ENCODE measurements at places on chromosomes 5 and 9. TPM values are rescaled to one million over a fixed set of nuclear protein-coding genes. Genes with fewer than 3 reads are reported as not detected.

DNA sequence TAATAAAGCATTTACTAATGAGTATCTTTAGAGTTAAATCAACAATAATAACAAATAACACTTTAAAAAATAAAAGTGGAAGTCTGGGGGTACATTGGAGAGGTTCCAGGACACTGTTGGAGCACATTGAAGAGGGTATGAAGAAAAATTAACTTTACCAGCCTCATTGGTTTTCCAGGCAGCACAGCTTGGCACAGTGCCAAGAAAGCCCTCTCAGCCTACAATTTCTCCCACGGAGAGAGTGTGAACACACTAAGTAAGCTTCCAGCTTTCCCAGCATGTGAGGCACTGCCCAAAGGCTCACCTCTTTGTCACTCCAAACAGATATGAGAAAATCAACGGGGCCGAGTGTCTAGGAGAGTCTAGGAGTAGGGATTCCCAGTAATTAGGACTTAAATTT, 1912.8 kb upstream of the NUDT12 start:
- H3K4me1 ChIP-seq, result no peaks in the 10 kb centered on the region
- no peaks in the 10 kb centered on the region for H3K36me3 ChIP-seq
- H3K27ac ChIP-seq, result no peak overlapping the region
- no peaks in the 10 kb centered on the region for H3K27me3 ChIP-seq

- no peak overlapping the region for H3K4me3 ChIP-seq
- no peak overlapping the region for H3K27ac ChIP-seq
Measured at GRCh38 chr9:130414910-130415746, 29.6 kb upstream of the ASS1 start.

- no peak overlapping the region for H3K27ac ChIP-seq
- no peaks in the 10 kb centered on the region for H3K4me1 ChIP-seq
- H3K27me3 ChIP-seq, result no peaks in the 10 kb centered on the region
- no peaks in the 10 kb centered on the region for H3K36me3 ChIP-seq
Measured at GRCh38 chr9:109855540-109855939, 75.5 kb downstream of the PALM2AKAP2 start.

- no peaks in the 10 kb centered on the region for H3K36me3 ChIP-seq
- DNase-seq, result no peak
- H3K27ac ChIP-seq, result no peak overlapping the region
- no peaks in the 10 kb centered on the region for H3K27me3 ChIP-seq
Measured at GRCh38 chr9:107474124-107474523, 15.4 kb downstream of the KLF4 start.

DNA sequence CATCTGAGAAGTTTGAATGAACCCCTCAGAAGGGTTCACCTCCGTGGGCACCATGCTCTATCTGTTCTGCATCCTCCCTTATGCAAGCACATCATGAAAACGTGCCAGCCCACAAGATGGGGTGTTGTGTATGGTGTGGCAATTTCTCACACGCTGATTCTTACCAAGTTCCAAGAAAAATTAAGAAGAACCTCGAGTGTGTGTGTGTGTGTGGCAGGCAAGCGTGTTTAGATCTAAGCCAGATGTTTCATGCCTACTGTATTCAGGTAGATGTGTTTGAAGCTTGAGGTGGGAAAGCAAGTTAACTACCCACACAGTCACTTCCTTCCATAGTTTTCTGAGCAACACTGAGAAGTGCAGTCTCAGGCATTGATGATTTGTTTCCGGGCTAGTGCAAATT, 77.7 kb upstream of the GNA14 start:
- peaks cover 5% of the 10 kb centered on the region for H3K27me3 ChIP-seq
- peak overlapping the region; percentile 32 for H3K27ac ChIP-seq
- no peak for DNase-seq
- H3K4me3 ChIP-seq, result peak overlapping the region; percentile 28
- H3K4me1 ChIP-seq, result peaks cover 14% of the 10 kb centered on the region
- H3K36me3 ChIP-seq, result peaks cover 26% of the 10 kb centered on the region

GRCh38 chr5:54691656-54692055, 174.1 kb downstream of the SNX18 start:
- no peaks in the 10 kb centered on the region for H3K36me3 ChIP-seq
- H3K4me1 ChIP-seq, result no peaks in the 10 kb centered on the region
- no peak overlapping the region for H3K27ac ChIP-seq

- H3K4me1 ChIP-seq, result no peaks in the 10 kb centered on the region
- no peak overlapping the region for H3K27ac ChIP-seq
- no peaks in the 10 kb centered on the region for H3K27me3 ChIP-seq
Measured at GRCh38 chr5:65334077-65334476, 147.6 kb downstream of the ADAMTS6 start.

- peaks cover 6% of the 10 kb centered on the region for H3K27me3 ChIP-seq
- peak; percentile 57 for DNase-seq
- H3K4me3 ChIP-seq, result no peak overlapping the region
- no peaks in the 10 kb centered on the region for H3K36me3 ChIP-seq
- no peaks in the 10 kb centered on the region for H3K4me1 ChIP-seq
Measured at GRCh38 chr9:34430843-34431437, 27.4 kb downstream of the FAM219A start.

DNA sequence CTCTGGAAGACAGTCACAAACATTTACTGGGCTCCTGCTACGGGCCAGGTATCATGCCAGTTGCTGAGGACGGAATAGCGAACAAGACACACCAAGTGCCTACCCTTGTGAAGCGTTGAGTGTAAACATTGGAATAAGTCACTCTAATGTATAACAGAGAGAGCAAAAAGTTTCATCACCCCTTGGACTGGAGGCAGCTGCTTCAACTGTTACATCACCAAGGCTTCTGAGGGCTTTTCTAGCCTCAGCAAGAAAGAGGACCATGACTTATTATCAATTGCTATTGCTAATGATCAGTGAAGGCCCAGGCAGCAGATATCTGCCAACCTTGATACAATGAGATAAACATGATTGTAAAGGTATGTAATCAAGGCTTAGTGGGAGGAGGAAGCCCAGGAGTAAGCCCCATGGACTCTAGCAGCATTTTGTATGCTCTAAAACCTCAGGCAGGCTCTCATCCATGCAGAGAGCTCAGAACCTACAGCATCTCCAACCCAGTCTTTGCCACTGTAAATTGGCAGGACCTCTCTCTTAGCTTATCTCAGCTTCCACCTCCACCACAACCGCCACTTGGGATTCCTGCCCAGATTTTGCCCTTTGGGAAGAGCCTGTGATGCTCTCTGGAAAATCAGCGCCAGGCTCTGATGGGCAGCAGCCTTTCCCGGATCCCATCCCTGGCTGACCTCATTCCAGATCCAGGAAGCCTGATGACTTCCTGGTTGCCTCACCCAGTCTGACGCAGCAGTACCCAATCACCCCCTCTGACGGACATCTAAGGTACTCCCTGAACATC, 54.5 kb downstream of the ADAM19 start:
- H3K27me3 ChIP-seq, result peaks cover 7% of the 10 kb centered on the region
- H3K4me3 ChIP-seq, result peak overlapping the region; percentile 56
- peak overlapping the region; percentile 30 for H3K27ac ChIP-seq
- H3K4me1 ChIP-seq, result peaks cover 8% of the 10 kb centered on the region
- no peak for DNase-seq
- H3K36me3 ChIP-seq, result peaks cover 35% of the 10 kb centered on the region

- no peaks in the 10 kb centered on the region for H3K36me3 ChIP-seq
- no peak overlapping the region for H3K27ac ChIP-seq
- no peak overlapping the region for H3K4me3 ChIP-seq
- peaks cover 2% of the 10 kb centered on the region for H3K4me1 ChIP-seq
Measured at GRCh38 chr9:134600836-134601638, 40.6 kb upstream of the COL5A1 start.

- no peak for DNase-seq
- H3K4me3 ChIP-seq, result no peak overlapping the region
- H3K27ac ChIP-seq, result no peak overlapping the region
- peaks cover 1% of the 10 kb centered on the region for H3K27me3 ChIP-seq
Measured at GRCh38 chr5:68534131-68534940, 318.8 kb downstream of the PIK3R1 start.

DNA sequence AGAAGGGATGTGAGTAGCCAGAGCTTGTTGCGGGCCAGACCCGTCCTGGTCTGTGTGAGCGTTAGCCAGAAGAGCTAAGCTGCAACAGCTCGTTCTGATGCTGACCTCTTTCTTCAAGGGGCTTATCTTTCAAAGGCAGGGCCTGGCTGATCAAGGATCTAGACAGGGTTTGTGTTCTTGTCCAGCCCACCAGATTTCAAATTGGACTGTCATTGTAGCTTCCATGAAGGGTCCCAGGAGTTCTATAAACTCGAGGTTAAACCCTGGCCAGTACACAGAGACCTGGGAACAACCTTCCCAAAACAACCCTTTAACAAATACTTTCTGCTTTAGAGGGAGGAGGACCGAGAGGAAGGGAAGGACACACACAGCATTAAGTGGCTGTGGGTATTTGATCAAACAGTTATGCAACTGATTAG, 153.0 kb upstream of the TUT7 start:
- H3K27ac ChIP-seq, result no peak overlapping the region
- H3K4me3 ChIP-seq, result no peak overlapping the region
- no peaks in the 10 kb centered on the region for H3K36me3 ChIP-seq
- no peak for DNase-seq

DNA sequence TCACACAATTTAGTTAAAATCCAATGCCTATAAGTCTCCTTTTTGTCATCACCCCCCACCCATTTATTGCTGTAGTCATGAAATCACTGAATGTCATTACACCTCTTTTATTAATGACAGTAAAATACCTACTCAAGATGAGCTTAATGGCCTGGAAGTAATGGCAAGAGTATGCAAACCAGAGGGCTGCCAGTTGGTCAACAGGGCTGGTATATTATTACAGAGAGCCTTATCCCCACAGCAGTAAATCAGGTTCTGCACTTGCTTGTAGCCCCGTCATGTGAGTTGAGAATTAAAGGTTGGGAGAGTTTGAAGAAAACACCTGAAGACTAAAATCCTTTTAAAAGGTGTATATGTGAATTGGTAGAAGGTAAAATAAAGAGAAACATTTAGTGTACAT, 372.4 kb downstream of the MAT2B start:
- no peaks in the 10 kb centered on the region for H3K27me3 ChIP-seq
- no peaks in the 10 kb centered on the region for H3K36me3 ChIP-seq
- no peak for DNase-seq
- no peaks in the 10 kb centered on the region for H3K4me1 ChIP-seq

- no peaks in the 10 kb centered on the region for H3K27me3 ChIP-seq
- no peak overlapping the region for H3K27ac ChIP-seq
- no peaks in the 10 kb centered on the region for H3K4me1 ChIP-seq
Measured at GRCh38 chr5:90709323-90710155, 150.9 kb downstream of the ADGRV1 start.

DNA sequence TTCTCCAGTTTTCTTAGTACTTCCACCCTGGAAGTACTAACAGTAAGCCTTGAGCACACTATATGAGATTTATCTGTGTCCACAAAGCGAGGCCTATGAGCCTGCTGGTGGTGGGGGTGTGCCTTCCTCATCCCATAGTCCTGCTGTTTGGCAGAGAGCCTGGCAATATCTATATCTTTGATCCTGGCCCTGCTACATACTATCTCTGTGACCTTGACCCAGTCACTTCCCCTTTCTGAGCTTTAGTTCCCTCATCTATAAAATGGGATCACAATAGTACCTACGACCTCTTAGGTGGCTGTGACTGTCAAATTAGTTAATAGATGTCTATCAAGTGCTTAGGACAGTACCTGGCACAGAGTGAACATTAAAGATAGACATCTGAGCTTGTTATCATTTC, 114.6 kb upstream of the SAP30L start:
- no peak overlapping the region for H3K4me3 ChIP-seq
- no peaks in the 10 kb centered on the region for H3K27me3 ChIP-seq
- H3K4me1 ChIP-seq, result no peaks in the 10 kb centered on the region
- no peak overlapping the region for H3K27ac ChIP-seq
- DNase-seq, result no peak

- H3K27ac ChIP-seq, result no peak overlapping the region
- peaks cover 3% of the 10 kb centered on the region for H3K27me3 ChIP-seq
- DNase-seq, result no peak
- H3K36me3 ChIP-seq, result no peaks in the 10 kb centered on the region
- H3K4me3 ChIP-seq, result no peak overlapping the region
- peaks cover 15% of the 10 kb centered on the region for H3K4me1 ChIP-seq
Measured at GRCh38 chr5:141709699-141710267, 27.8 kb upstream of the ARAP3 start.

DNA sequence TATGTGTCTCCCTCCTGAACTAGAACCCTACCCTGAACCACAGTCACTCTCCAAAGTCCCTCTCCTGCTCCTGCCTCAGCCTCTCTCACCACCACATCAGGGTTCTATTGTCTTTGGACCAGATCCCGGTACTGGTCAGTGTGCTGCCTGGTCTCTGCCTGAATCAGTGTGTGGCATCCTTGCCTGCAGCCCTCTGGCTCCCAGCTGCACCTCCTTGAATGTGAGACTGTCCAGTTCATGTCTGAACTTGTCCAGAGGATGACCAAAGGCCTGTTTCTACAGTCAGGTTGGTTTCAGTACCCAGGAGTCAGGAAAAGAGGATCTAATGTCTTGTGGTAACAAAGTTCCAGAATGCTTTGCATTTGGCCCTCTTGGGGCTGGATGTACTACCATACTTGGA, 76.8 kb upstream of the RANBP3L start:
- no peaks in the 10 kb centered on the region for H3K36me3 ChIP-seq
- H3K27ac ChIP-seq, result no peak overlapping the region
- peaks cover 2% of the 10 kb centered on the region for H3K4me1 ChIP-seq
- peaks cover 4% of the 10 kb centered on the region for H3K27me3 ChIP-seq
- H3K4me3 ChIP-seq, result no peak overlapping the region

DNA sequence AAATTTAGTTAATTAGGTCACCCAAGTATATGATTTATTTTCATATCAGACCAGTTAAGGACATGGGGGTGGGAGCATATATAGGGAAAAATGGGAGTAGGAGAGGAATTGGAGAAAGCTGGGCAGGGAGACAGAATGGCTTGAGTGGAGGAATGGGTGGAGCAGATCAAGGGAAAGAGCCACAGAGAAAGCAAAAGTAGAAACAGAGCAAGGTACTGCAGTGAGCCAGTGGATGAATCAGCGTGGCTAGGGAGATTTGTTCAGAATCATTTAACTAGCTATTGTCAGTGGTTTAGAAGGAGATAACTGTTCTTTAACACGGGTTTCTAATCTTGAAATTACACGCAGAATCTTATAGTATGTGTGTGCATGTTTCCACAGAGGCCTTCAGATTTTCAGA, 37.4 kb downstream of the SNX24 start:
- no peak overlapping the region for H3K27ac ChIP-seq
- no peaks in the 10 kb centered on the region for H3K36me3 ChIP-seq
- no peaks in the 10 kb centered on the region for H3K27me3 ChIP-seq
- peaks cover 16% of the 10 kb centered on the region for H3K4me1 ChIP-seq
- H3K4me3 ChIP-seq, result no peak overlapping the region

Gene SCGB3A2
- total RNA-seq, result 1.4 TPM

Gene IL4
- not detected for total RNA-seq

Gene CER1
- 5.2 TPM for total RNA-seq

Gene GLDC
- total RNA-seq, result 29.1 TPM

Gene CNTNAP3
- 1.5 TPM for total RNA-seq

Gene PCDHAC1
- 7.5 TPM for total RNA-seq

Gene GDF9
- 0.33 TPM for total RNA-seq

Gene CARD6
- 3.7 TPM for total RNA-seq

Gene HRCT1
- 0.87 TPM for total RNA-seq
